ENCODE measurements at places on chromosomes 12 and 14. TPM values are rescaled to one million over a fixed set of nuclear protein-coding genes. Genes with fewer than 3 reads are reported as not detected.

The AVPR1A gene
- total RNA-seq = under 0.01 TPM

The PTGER2 gene
- 0.34 TPM for total RNA-seq

The GYS2 gene
- total RNA-seq = not detected

The METTL17 gene
- 32.8 TPM for total RNA-seq

The ARHGEF25 gene
- 0.68 TPM for total RNA-seq

The SERPINA12 gene
- total RNA-seq = not detected

The KRT79 gene
- total RNA-seq = not detected

The GZMH gene
- total RNA-seq = not detected

The MMP19 gene
- total RNA-seq = 0.68 TPM

The FUT8 gene
- 15.0 TPM for total RNA-seq

The SLC38A4 gene
- total RNA-seq = 7.3 TPM

The PTPRO gene
- total RNA-seq = not detected

The IL31 gene
- total RNA-seq = not detected

The IRAK3 gene
- 19.2 TPM for total RNA-seq

The PLXNC1 gene
- 0.23 TPM for total RNA-seq

The IAPP gene
- total RNA-seq = not detected

The ZNF219 gene
- total RNA-seq = 7.0 TPM

The POTEG gene
- not detected for total RNA-seq

The CCDC184 gene
- 0.05 TPM for total RNA-seq

The TCL1B gene
- total RNA-seq = not detected

The PTMS gene
- total RNA-seq = 130 TPM

The PIWIL1 gene
- total RNA-seq = not detected

The SNRPF gene
- total RNA-seq = 15.4 TPM

The CLEC14A gene
- total RNA-seq = 344 TPM

The ZNF10 gene
- total RNA-seq = 12.9 TPM

The PRB2 gene
- not detected for total RNA-seq

The MVK gene
- 34.2 TPM for total RNA-seq

The GUCY2C gene
- not detected for total RNA-seq

The PPFIA2 gene
- total RNA-seq = not detected

Data from dermis blood vessel endothelial cell (primary cell).